ENCODE measurements at places on chromosomes 1 and 21. TPM values are rescaled to one million over a fixed set of nuclear protein-coding genes. Genes with fewer than 3 reads are reported as not detected.

DNA sequence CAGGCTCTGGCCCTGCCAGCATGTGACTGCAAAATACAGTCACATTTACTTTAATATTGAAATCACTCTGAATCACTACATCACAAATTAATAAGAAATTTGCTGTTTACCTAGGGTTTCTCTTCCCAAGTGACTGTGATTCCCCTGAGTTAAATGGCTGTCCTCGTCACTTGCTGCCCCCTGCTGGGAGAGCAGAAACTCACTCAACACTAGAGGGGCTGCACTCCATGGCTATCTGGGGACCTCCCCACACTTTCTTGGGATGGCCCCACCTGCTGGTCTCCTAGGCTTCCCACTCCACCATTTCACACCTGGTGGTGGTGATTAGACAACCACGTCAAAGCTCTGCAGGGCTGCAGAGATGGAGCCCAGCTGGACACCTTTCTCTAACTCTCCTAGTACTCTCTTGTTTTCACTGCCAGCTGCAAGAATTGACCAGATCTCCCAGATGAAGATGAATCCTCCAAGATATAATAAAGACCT, 63.4 kb downstream of the CD2 start:
- DNase-seq = no peak

DNA sequence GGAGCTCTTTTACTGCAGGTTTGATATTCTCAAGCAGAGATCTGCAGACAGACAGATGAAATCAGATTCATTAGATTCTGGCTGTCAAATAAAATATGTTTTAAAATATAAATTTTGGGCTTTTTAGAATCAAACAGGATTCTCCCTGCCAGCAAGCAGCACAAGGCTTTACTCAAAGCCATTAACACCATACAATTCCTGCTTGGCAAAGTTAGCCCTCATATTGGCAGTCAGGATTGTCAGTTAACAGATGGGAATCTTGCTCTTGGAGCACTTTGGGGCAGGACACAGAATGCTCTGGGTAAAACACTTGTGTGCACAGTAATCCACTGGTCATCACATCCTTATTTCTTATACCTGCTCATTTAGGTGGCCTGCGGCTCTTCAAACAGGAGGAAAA, 560.6 kb upstream of the BEND5 start:
- no peak for DNase-seq

DNA sequence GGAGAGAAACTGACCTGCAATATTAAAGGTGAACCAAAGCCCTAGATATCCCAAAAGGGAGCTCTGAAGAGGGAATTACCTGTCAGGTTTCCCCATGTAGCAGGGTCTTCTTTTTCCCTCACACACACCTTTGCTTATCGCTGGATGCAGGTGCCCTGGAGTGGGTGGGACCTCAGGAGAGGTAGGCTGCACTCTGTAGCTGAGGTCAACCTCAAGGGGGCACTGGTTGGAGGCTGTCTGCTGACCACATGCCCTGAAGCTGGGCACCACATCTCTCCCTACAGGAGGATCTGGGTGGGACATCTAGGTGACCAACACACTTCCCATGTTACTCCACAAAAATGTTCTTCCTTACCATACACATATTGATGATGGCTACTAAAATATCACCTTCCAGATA, 298.7 kb upstream of the USP25 start:
- no peak for DNase-seq

DNA sequence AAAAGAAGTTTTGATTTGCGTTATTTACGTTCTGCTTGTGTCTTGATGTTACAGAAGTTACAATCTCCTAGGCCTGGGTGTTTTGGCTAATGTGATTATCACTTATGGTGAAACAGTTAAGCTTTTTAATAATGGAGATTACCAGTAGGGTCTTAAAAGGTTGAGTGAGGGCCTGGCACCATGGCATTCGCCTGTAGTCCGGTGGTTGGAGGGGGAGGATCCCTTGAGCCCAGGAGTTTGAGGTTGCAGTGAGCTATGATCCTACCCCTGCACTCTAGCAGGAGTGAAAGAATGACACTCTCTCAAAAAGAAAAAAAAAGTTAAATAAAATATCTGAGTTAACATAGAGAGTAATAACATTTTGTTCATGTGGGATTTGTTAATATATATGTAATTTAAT, 8.8 kb upstream of the SPEN start:
- DNase-seq = no peak

DNA sequence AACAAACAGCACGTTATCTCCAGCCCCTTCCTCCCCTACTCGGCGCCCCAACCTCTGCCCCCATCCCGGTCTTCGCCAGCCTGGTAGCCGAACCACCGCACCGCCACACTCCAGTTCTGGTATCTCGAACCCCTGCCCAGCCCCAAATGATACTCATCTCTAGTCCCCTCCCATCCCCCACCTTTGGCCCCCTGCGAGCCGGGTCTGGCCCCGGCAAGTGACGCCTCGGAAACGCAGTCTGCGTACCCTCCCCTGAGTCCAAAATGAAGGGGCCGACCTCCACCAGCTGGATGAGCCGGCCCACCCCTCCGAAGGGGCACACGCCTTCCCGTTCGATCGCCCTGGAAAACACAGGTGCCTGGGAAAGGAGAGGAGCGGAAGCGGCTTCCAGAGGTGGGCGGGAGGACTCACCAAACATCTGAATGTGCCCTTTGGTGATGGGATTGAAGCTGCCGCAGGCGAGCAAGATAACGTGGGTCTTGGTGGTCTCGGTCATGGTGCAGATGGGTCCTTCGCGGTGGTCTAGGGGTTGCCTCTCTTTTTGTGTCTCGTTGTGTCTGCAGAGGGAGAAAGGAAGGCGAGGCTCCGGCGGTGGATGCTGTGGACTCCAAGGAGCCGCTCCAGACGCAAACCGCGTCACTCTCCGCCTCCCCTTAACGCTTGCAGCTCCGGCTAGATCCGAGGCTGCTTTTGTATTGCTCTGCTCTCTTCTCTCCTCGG, at the start of gene NMNAT2:
Gene NMNAT2, minus strand, starts transcription at position 609 of the 720 bp plus-strand sequence. Its CDS starts 113 bp downstream, at position 496.
- DNase-seq = no peak

GRCh38 chr1:39711966-39712340, 20.7 kb upstream of the HPCAL4 start:
- DNase-seq = no peak

The FCGR3B gene
- 1.8 TPM for total RNA-seq
